Renal pelvis (tissue), 12 donors: ENCODE measurements at places on chromosomes 2 and 18.

- DNase-seq, result no peak
These were observed 601.1 kb downstream of the ARHGAP15 start for GRCh38 chr2:143730155-143730952.

DNA sequence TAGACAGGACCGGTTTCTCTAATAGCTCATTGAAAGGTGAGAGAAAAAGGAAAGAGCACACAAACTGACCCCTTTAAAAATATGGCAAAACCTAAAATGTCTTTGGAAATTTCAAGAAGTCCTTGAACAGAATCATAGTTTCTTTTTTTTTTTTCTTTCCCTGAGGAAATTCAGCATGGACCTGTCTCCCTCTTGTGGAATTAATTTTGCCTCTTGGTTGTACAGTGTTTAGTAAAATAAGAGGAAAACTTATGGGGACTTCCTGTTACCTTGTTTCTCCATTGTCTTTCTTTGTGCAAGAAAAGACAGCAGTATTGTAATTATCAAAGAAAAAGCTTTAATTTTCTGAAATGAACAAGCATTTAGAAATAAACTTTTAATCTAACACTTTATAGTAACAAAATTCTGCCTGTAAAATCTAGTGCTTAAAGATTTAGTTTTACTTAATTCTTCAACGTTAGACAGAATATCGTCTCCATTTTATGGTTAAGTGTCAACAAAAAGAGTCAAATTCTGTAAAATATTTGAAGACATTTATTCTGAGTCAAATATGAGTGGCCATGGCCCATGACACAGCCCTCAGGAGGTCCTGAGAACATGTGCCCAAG lies 176.3 kb upstream of the NABP1 start:
- DNase-seq, result peak; percentile 55

DNA sequence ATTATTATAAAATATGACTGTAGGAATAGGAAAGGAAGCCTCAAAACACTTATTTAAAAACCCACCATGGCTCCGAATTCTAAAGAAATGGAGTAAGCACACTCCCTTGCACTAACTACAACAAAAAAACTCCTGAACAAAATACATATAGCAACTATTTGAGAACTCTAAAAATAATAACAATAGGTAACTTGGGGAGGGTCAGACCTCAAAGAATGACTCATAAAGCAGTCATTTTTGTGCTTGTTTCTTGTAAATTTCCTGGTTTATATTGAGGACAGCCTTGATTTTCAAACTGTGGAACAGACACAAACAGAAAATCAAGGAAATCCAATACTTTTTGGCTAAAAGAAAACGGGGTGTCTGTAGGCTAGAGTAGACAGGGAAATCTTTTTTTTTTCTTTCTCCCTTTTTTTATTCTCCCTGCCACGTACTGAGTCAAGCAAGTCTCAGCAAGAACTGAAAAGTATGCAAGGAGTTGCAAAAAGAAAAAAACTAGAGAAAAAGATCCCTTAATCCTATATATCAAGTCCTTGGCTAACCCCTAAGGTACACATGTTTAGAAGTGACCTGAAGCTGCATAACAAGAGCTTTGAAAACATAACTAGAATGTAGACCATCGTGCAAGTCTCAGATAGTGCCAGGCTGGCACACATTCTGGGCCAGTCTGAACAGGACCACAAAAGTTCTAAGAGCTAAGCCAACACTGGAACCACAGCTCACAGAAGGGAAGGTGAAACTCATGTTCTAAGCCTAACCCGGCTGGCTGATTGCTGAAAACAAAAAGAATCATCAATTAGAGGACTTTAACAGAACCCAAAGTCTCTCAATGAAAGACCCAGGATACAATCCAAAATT lies 403.1 kb upstream of the LYPD1 start:
- no peak for DNase-seq

DNA sequence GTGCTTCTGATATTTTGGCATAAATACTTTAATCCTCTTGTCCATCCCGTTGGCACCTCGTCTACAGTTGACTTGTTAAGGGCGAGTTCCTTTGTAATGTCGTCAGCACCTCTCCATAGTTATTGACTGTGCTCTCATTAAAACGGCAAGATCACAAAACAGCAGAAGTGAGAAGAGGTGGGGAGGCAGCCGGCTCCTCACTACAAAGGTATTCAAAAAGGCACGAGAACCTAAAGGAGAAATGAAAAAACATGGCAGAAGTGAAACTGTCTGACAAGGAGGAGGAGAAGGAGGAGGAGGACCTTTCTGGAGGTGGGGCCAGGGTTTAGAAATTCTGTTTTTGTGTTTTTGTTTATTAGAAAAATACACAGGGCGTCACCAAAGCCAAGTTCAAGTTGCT lies 235.6 kb downstream of the BCL11A start:
- DNase-seq, result no peak

DNA sequence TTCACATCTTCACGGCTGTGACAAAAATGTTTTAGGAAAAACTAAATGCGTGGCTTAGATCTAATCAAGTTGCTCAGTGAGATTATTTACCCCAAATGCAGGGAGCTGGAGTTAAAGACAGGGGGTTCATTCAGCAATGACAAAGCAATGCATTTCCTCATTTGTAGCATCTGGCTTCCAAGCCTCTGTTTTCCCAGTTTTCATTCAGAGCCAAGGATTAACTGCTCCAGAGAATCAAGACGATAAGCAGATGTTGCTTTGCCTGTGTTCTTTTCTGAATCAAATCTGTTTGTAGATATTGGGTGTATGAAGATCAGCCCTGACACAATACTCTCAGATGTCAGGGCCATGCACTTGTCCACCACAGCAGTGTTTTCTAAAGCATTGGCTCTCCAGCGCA lies 147.4 kb upstream of the SIX2 start:
- DNase-seq, result no peak

DNA sequence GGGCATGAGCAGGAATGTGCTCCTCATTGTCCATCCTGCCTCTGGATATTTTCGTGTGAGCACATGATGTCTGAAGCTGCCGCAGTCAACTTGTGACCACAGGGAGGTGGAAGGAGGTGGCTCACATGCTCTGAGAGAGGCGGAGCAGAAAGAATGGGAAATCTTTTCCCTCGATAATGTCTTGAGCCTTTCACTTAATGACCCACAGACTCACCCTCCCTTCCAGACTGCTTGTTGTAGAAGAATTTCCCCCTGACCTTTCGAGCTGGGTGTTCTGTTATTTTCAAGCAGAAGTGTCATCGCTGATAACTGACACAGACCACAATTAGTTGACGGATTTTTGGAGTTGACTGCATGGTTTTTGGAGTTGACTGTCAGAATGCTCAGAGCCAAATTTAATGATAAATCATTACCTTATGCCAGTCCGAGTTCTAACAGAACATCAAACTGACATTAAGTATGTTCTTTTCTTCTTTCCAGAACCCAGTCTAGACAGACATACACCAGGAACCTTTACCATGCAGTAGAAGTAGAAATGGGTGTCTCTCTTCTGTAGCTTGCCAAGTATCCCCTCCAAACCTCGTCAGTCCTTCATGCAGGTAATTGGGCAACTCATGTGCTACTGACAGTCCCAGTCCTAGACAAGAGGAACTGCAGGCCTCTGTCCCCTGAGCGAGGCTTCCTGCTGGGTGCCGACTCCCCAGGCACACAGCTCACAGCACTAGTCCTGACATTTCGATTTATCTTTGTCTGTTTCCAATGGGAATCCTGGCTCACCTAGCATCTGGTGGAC lies 29.4 kb upstream of the RTTN start:
- no peak for DNase-seq

- no peak for DNase-seq
These were observed 69.6 kb downstream of the DDX1 start for GRCh38 chr2:15661295-15661569.

DNA sequence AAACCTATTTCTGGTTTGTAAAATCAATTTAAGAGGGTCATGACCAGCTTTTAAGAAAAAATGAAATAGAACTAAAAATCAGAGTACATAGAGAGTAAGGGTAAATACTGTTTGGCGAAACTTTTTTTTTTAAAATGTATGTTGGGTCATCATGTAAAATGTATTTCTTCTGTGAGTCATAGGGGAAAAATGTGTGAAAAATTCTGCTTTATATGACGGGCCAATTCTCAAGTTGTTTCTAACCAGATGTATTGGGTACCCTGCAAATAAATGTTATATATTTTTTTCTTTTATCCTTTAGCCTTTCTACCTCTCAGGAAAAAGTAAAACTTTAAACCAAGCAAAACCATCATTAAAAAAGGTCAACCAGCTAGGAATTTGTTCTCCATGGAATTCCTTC lies 13.9 kb downstream of the AFTPH start:
- no peak for DNase-seq

DNA sequence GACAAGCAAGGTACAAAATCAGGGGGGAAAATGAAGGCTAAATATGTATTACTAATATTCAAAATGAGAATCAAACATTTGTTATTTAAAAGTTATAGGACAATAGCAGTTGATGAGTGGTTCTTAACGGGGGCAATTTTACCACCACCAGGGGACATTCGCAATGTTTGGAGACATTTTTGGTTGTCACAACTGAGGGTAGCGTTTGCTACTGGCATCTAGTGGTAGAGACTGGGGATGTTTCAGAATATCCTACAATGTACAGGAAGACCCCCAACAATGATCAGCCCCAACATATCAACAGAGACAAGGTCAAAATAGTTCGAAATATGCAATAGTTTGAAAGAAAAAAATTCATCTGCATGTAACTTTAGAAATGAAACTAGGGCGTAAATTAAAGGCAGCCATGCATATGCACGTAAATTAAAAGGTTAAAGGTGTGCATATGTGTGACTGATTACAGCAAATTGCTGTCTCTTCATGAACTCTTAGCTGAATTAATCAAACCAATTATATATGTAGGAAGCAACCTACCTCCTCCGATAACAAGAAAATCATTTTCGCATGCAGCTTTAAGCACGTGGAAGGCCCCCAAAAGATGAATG lies 61.2 kb upstream of the CUL3 start:
- DNase-seq, result no peak

GRCh38 chr2:1744151-1744445 lies 217 bp downstream of the PXDN start:
- DNase-seq, result no peak

- DNase-seq, result no peak
These were observed 56.5 kb downstream of the MGAT5 start for GRCh38 chr2:134310107-134311079.

- DNase-seq, result no peak
These were observed 1.9 kb upstream of the SH3BP4 start for GRCh38 chr2:234949762-234950434.

GRCh38 chr18:11975723-11976122 lies 5.6 kb upstream of the IMPA2 start:
- DNase-seq, result no peak

GRCh38 chr2:177051278-177051677 lies 161.3 kb upstream of the HNRNPA3 start:
- no peak for DNase-seq

DNA sequence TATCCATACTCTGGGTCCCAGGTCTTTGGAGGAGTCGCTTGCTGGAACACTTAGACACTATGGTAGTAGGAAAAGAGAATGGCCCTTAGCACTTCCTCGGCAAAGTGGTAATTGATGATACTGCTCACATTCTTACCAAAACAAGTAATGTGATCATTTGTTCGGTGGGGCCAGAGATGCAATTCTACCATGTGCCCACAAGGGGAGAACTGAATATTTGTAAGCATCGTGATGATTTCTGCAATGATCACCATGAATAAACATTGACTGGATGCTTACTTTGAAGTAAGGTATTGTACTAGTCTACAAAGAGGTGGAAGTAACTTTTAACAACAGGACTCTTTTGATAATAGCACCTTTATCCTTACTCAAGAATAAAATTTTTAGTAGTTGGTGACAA lies 109.7 kb downstream of the CD8B2 start:
- DNase-seq, result no peak

GRCh38 chr2:42086500-42086953 lies 38.7 kb downstream of the PKDCC start:
- DNase-seq, result peak; percentile 79

GRCh38 chr2:6960659-6961058 lies 43.4 kb downstream of the RNF144A start:
- DNase-seq, result no peak

- DNase-seq, result no peak
These were observed 61.3 kb upstream of the HDAC4 start for GRCh38 chr2:239462191-239462515.

DNA sequence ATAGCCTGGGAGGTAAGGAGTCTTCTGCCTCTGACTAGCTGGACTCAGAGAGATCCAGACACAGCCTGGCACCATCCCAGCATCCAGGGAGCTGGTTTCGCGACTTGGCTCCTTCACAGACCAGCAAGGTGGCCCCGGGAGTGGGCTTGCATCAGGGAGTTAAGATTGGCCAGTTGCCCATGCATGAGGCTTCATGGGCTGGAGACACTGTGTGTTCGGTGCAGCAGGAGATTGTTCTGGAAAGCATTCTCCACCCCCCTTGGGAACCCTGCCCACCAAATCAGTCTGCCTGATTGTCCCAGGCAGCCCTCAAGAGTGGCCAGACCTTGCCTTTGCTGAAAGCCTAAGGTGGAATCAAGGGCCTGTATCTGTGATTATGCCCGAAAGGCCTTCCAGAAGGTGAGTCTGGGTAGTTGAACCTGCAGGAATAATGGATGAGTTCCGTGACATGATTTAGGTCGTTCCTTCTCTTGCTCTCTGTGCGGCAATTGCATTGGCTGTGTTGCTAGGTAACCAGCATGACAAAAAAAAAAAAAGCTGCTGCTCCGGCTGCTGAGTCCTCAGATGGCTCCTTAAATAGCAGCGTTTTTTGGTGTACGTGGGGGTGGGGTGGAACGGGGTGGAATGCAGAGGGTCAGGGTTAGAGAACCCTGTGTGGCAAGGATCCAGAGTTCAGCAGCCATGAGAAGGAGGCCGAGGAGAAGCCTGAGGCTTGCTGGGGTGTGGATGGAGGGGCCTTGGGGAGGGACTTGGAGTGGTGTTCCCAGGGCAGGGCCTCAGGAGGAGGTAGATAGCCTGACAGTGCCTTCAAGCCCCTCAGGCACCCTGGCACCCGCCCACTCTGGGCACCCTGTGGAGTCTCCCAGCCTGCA lies 93.0 kb upstream of the MCFD2 start:
- peak; percentile 92 for DNase-seq

DNA sequence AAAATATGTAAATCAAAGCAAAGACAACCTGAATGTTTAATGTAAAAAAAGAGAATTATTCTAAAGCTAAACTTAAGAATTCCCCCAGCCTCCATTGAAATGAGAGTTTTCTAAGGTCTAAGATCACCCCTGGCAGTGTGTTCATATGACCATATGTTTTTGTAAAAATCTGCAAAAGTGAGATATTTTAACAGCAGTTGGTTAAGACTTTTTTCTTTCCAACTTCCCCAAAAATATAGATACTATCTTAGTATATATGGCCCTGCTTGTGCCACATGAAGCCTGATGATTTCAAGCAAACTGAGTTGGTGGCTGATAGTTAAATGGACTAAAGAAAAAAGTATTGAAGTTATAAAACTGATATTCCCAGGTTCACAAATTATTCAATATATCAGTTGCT lies 35.4 kb downstream of the ZNF804A start:
- no peak for DNase-seq
